Stimulated activated CD4-positive, alpha-beta T cell treated with anti-CD3 and anti-CD28 coated beads, Interleukin-1b, Interleukin-23, amount 100 ng/mL, for 4 hours (primary cell): ENCODE measurements at places on chromosomes 12 and 14.

DNA sequence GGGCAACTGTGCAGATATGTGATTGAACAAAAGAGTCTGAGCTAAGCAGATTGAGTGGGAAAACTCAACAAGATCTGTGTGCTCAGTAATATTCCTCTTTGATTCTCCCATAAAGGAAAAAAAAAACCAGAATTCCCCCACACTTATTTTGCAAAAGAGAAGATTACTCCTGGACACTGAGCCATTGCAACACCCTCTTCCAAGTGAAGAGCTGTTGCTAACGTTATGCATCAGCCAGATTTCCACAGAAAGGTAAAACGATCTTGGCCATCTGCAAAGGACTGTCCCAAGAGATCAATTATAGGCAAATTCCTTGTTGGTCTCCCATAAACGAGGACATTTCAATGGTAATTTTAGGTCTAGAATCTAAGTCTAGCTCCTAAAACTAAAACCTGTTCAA lies 587.7 kb downstream of the C12orf50 start:
- DNase-seq: no peak

- no peak for DNase-seq
These were observed 140.4 kb downstream of the RBM19 start for GRCh38 chr12:113825705-113826104.

GRCh38 chr12:114626-115211 lies 48.2 kb downstream of the IQSEC3 start:
- no peak for DNase-seq

DNA sequence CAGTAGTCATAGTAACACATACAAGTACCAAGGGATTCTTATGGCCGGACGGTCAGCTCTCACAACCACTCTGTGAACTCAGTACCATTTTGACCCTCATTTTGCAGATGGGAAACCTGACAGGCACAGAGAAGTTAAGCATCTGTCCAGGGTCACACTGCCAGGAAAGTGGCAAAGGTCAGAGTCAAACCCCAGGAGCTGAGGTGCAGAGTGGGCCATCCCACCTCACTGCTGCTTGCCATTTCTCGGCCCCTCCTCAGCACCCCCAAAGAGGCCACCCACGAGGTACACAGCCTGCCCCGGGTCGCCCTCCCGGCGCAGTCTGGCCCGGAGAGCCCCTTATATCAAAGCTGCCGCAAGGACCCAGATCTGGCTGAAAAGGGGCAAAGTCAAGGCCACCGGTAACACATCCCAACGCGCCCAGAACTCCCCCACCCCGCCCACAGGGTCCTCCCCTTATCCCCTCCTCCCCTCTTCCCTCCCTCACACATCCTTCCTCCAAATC lies 1.7 kb downstream of the NCOR2 start:
- DNase-seq: no peak

- no peak for DNase-seq
These were observed 39.2 kb upstream of the DYNC1H1 start for GRCh38 chr14:101925152-101925551.

- DNase-seq: no peak
These were observed 147.6 kb downstream of the PHETA1 start for GRCh38 chr12:111221062-111222026.

- no peak for DNase-seq
These were observed 87.3 kb upstream of the RIN3 start for GRCh38 chr14:92426237-92426636.
